ENCODE measurements at places on chromosomes 5 and 9. TPM values are rescaled to one million over a fixed set of nuclear protein-coding genes. Genes with fewer than 3 reads are reported as not detected.

ZNF454 gene
- 0.86 TPM for total RNA-seq

NUTM2G gene
- total RNA-seq, result not detected

- DNase-seq, result no peak
- no peak overlapping the region for H3K4me3 ChIP-seq
- no peak overlapping the region for H3K27ac ChIP-seq
- no peaks in the 10 kb centered on the region for H3K4me1 ChIP-seq
- no peaks in the 10 kb centered on the region for H3K27me3 ChIP-seq
Measured at GRCh38 chr5:36936309-36936708, 59.7 kb downstream of the NIPBL start.

DNA sequence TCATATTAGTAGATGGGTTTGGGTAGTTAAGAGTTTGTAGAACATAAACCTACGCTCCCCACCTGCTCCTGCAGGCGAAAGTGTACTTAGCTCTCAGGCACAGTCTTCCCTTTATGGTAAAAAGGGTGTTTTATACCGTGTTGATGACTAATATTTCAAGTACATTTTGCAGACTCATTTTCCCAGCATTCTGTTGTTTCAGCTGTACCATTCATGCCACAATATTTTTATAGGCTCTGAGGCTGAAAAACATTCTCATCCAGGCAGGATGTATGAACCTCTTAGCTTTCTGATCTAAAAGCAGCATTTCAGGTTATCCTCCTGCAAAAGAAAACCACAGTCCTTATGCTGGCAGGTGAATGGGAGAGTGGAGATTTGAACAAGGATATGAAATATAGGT, 231.4 kb downstream of the NR2F1-AS1 start:
- no peak overlapping the region for H3K27ac ChIP-seq
- DNase-seq, result no peak
- no peak overlapping the region for H3K4me3 ChIP-seq
- H3K27me3 ChIP-seq, result no peaks in the 10 kb centered on the region
- H3K4me1 ChIP-seq, result no peaks in the 10 kb centered on the region
- H3K36me3 ChIP-seq, result no peaks in the 10 kb centered on the region

- H3K27ac ChIP-seq, result no peak overlapping the region
- H3K27me3 ChIP-seq, result peaks cover 18% of the 10 kb centered on the region
- no peak for DNase-seq
- no peak overlapping the region for H3K4me3 ChIP-seq
- H3K4me1 ChIP-seq, result peaks cover 3% of the 10 kb centered on the region
Measured at GRCh38 chr5:112923148-112923917, 1.3 kb upstream of the REEP5 start.

- no peaks in the 10 kb centered on the region for H3K4me1 ChIP-seq
- H3K4me3 ChIP-seq, result no peak overlapping the region
- H3K27me3 ChIP-seq, result no peaks in the 10 kb centered on the region
- H3K36me3 ChIP-seq, result peaks cover 57% of the 10 kb centered on the region
- no peak for DNase-seq
Measured at GRCh38 chr9:115039516-115040120, 78.3 kb downstream of the TNC start.

Measured in endodermal cell (in vitro differentiated cells).